ENCODE measurements at places on chromosomes 5 and 9.

GRCh38 chr9:134758949-134759607 is 117.5 kb downstream of the COL5A1 start:
- peaks cover 6% of the 10 kb centered on the region for H3K4me1 ChIP-seq
- no peak overlapping the region for H3K4me3 ChIP-seq
- ATAC-seq = no peak
- no peaks in the 10 kb centered on the region for H3K36me3 ChIP-seq
- H3K27ac ChIP-seq = no peak overlapping the region

DNA sequence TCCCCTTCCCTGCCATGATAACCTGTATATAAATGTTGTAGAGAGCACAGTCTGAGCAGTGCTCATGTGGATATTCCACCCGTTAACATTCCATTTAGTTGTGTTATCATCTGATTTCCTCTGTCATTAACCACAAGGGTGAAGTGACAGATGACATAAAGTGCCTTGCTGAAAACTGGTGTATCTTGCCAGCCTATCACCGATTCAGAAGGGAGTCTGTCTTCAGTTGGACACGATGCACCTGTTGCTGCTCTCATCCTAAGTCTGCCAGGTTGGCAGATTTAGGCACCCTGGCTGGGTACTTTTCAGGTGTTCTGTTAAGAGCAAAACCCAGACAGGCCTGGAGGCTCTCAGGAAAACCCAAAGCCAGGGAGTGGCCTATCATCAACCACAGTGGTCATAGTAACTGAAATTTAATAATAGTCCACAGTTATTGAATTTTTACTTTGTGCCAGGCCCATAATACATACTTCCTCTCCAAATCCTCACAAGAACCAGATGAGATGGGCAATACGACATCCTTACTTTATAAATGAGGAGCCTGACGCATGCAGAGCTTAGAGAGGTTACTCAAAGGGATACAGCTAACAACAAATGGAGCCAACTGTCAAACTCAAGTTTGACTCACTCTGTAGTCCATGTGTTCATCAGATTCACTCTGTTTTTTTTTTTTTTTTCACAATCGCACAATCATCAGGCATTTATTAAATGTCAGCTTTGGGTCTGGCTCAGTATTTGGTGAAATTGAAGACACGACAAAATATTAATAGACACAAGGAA is 100.7 kb upstream of the SPRY4 start:
- H3K36me3 ChIP-seq = no peaks in the 10 kb centered on the region
- H3K4me1 ChIP-seq = peaks cover 35% of the 10 kb centered on the region
- H3K27ac ChIP-seq = peak overlapping the region; percentile 84
- no peaks in the 10 kb centered on the region for H3K27me3 ChIP-seq
- ATAC-seq = peak; percentile 17

GRCh38 chr5:14178091-14178490 is 34.9 kb downstream of the TRIO start:
- H3K4me1 ChIP-seq = no peaks in the 10 kb centered on the region
- H3K27me3 ChIP-seq = peaks cover 7% of the 10 kb centered on the region
- H3K27ac ChIP-seq = no peak overlapping the region
- no peaks in the 10 kb centered on the region for H3K36me3 ChIP-seq

GRCh38 chr9:72352911-72353388 is 12.1 kb downstream of the ZFAND5 start:
- H3K27me3 ChIP-seq = no peaks in the 10 kb centered on the region
- no peak for ATAC-seq
- peaks cover 57% of the 10 kb centered on the region for H3K36me3 ChIP-seq
- H3K4me3 ChIP-seq = no peak overlapping the region
- peaks cover 7% of the 10 kb centered on the region for H3K4me1 ChIP-seq

DNA sequence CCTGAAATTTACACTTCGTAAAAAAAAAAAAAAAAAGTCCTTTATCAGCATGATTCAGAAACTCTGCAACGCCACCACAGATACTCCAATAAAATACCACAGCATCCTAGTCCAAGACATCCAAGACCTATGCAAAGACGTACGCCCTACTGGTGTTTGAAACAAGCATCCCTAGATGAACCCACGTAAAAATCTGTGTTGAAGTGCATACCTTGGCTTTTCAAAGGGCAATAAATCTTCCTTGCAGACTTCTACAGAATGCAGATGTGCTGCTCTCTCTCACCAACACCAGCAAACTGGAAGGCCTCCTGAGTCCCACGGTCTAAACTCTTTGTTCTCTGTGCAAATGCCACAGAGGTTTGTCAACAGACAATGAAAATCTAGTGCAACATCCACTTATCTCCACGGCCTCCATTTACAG is 38.8 kb downstream of the MYO10 start:
- no peaks in the 10 kb centered on the region for H3K27me3 ChIP-seq
- no peaks in the 10 kb centered on the region for H3K36me3 ChIP-seq
- no peak for ATAC-seq
